ENCODE measurements at places on chromosomes 4 and X.

DNA sequence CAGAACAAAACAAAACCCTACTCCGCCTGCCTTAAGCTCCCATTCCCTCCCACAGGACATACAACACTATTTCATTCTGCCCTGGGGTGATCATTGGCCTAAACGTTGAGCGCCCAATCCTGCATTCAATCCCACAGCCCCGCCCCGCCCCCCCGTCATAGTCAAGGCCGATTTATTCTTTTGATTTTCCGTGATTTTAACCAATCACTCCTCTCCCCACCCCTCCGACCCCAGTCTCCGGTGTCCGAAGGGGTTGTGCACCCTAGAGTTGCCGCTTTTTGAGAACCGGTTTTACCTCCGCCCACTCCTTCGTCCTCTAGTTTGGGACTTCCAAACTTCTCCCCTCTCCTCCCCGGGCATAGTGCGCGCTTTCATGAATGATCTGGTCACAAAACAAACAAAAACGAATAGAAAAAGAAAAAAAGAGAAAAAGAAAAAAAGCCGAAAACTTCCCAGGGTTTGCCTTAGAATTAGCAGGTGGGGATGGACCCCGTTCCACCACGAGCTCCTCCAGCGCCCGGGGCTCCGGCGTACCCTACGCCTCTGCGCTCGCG, 446 bp upstream of the UBE2A start:
- peak; percentile 17 for DNase-seq

DNA sequence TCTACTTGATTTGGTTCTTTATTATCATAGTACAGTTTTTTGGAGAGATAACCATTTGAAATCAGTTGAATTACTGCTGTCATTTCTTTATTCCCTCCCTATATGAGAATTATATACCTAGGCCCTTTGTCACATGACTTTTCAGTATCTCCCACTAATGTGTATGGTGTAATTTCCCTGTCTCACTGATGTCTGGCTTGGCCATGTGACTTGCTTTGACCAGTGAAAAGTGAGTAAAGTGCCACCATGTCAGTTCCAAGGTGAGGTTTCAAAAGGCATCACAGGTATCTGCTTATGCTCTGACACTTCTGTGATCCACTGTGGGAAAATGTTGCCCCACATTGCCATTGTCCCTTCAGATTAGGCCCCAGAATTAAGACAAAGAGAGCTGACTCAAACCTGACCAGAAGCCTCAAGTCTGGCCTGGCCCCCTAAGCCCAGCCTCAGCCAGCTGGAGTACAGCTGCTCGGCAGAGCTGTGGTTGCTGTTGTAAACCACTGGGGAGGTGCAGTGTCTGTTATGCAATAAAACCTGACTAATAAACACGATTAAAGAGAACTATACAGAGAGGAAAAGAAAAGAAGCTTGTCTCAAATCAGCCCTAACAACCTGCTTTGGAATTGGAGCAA, 27.5 kb downstream of the SETD7 start:
- DNase-seq = peak; percentile 63

- no peak for DNase-seq
Measured at GRCh38 chr4:107902715-107903114, 28.6 kb upstream of the CYP2U1 start.

- DNase-seq = no peak
Measured at GRCh38 chr4:152164561-152164960, 371.3 kb downstream of the FBXW7 start.

GRCh38 chr4:18938343-18939099, 917.0 kb upstream of the LCORL start:
- no peak for DNase-seq

- no peak for DNase-seq
Measured at GRCh38 chrX:39202641-39203040, 401.4 kb downstream of the MID1IP1 start.

DNA sequence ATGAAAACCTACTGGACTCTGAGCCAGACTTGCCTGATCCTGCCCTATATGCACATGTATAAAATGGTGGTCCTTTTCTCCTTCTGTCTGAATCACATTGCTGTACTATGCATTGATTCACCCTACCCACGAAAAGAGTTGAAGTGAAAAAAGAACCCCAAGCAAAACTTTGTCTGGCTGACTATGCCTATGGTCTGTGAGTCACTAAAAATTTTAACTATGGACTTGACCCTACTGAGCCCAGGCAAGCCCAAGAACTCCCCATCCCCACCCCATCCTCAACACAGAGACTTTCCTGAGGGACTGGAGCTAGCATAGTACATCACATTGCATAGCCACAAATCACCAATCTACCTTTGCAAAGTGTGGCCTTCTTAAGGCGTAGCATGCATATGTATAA, 116.6 kb upstream of the TENM3 start:
- DNase-seq = peak; percentile 63

- DNase-seq = no peak
Measured at GRCh38 chr4:44017422-44017739, 431.2 kb downstream of the KCTD8 start.

GRCh38 chr4:152310257-152310656, 225.6 kb downstream of the FBXW7 start:
- DNase-seq = peak; percentile 79

GRCh38 chr4:136343340-136343739, 1189.0 kb downstream of the PCDH18 start:
- DNase-seq = no peak

DNA sequence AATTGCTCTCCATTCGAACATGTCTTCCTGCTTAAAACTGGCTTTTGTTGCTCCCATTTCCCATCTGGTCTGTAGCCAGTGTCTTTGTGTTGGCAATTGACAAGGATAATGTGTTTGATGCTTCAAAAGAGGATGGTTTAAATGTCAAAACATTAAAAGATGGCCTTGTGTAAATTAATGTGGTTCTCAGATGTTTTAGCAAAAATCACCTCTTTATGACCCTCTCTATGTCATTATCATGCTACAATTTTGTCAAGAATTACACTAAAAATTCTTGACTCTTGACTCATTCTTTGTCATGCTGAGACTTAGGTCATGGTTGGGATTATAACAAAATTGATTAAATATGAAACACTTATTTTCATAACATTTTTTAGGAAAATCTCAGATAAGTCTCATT, 47.4 kb downstream of the TMEM131L start:
- no peak for DNase-seq

- DNase-seq = no peak
Measured at GRCh38 chrX:4450177-4450576, 736.7 kb upstream of the PRKX start.

DNA sequence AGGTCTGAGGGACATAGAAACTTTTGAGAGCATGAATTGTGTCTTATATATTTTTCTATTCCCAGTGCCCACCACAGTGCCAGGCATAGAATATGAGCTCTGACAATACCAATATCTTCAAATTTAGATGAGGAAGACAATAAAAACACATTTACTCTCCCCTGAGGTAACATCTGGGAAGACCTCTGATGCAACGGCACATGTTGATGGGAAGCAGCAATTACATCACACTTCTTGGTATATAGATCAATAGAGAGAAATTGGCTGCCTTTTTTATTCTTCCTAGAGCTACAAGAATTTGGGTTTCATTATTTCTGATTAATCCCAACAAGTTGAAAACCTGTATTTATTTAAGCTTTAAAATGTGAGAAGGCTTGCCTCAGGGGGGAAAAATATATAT, 67.4 kb upstream of the SMAD1 start:
- no peak for DNase-seq

- DNase-seq = no peak
Measured at GRCh38 chr4:75950213-75950815, 9.5 kb upstream of the NAAA start.

DNA sequence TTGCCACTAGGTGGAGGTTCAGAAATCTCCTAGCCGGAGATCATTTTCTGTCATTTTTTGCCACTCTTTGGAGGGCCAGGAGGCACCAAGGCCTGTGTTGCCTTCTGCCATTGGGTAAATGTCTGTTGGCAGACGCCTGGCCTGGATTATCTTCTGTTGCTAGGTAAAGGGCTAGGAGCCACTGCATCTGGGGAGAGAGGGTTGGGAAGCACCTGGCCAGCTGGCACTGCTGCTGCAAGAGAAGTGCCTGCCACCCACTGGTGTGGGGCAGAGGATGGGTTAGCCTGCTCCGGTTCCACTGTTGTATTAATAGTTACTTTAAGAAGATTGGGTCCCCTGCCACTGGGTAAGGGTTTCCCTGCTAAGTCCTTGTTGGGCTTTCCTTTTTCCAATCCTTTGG, 58.1 kb downstream of the AWAT2 start:
- DNase-seq = no peak

DNA sequence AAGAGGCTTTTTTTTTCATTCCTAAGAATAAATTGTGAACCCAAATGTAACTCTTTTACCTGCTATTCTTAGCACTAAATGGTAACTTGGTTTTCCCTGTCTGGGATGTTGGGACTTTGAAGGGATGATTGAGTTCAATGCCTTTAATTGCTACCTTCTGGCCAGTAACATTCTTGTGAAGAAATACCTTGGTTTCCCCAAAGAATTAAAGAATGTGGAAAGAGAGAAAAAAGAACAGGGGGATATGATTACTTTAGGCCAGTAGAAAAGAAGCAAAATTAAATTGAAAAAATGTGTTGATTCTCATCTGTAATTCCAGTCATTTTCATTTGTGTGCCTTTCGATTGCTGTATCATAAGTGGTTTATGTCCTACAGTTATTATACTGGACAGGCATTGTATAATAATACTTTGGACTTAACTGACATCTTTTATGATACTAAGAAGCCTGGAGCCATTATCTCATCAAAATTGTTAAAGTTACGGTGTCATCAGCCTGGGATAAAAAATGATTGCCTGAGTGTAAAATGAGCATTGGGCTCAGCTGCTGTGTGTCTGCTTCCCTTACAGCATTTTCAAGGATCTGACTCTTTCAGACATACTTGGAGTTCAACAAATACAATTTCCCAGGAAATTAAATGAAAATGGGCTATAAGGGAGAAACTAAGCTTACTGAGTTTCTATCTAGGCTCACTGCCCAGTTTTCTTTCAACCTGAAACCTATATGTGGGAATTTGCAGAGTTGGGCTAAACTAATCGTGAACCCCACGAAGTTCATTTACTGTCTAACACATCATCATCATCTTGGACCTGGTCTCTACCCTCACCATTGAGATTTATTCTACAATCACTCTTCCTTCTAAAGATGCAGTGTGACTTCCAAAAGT, 146.3 kb downstream of the SHROOM3 start:
- peak; percentile 64 for DNase-seq

GRCh38 chrX:49184294-49185281, 1.6 kb downstream of the PRICKLE3 start:
- peak; percentile 91 for DNase-seq

GRCh38 chrX:131791608-131792355, 231.3 kb upstream of the STK26 start:
- no peak for DNase-seq

DNA sequence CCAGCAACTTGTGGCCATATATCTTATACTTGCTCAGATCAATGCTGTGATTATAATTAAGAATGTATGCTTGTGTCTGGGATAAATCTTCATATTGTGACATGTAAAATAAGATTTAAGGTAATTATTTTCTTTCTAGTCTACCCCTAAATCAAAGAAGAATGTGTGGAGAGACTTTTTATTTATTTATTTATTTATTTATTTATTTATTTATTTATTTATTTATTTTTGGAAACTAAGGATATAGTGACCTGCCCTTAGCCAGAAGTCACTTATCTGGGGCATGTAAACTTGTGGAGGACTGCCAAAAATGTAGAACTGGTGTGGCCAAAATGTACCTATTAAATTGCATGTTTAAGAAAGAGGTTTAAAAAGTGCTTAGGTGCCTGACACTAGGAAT, 144.3 kb downstream of the BEND2 start:
- DNase-seq = no peak

- DNase-seq = no peak
Measured at GRCh38 chr4:25358515-25359275, 18.4 kb upstream of the ANAPC4 start.

DNA sequence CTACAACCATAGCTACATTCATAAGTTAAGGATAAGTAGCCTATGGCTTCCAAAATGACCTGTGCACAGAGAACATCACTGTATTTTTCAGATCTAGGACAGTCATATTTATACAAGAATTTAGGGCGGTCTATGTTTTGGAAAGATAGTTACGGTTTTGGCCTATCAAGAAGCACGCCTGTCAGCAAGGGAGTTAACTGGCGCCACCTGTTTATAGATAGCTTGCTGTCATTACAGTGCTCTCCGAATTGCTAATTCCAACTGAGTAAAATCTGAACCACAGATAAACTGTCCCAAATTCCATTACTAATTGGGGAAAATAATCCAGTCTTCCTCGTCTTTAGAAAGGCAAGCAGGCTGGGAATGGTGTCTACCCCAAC, 646 bp downstream of the ABCB7 start:
- peak; percentile 6 for DNase-seq

- peak; percentile 15 for DNase-seq
Measured at GRCh38 chr4:4386736-4387392, at the start of gene NSG1. Gene NSG1 (plus strand): TSS chr4:4387102. CDS start chr4:4387630, 528 bp downstream.

DNA sequence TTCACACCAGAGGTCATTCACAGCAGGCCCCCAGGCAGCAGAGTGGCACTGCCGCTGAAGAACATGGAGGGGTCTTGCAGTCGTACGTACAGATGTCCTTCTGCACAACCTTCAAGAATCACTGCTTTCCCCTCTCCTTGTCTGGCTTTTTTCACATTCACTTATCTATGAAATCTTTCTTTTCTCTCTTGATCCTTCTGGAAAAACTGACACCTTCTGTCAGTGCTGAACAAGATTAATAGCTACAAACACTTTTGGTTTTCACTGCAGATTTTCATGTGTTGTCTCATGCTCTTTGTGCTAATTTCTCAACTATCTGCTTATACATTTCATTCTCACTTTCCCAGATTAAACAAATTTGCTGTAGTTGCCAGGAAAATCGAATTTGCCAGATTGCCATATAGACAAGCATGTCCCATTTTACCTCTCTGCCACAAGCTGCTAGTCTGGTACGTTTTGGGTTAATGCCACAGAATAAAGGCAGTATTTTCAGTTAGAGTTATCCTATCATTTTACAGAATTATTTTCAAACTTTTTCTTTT, 83.1 kb downstream of the RPS3A start:
- DNase-seq = no peak

DNA sequence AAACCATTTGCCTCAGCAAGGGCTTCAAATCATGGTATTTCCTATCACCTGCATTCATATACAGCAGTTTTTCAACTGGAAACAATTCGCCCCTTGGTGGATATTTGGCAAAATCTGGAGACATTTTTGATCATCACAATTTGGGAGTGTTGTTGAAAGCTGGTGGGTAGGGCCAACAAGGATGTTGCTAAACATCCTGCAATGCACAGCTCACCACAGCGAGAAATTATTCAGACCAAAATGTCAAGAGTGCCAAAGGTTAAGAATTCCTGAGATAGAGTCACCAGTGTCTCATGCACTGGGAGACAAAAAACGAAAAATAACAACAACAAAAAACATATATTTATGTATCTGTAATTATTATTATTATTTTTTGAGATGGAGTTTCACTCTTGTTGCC, 435.2 kb upstream of the CTSO start:
- peak; percentile 36 for DNase-seq

- no peak for DNase-seq
Measured at GRCh38 chrX:18895189-18895951, 88.5 kb downstream of the PHKA2 start.

- DNase-seq = no peak
Measured at GRCh38 chr4:184823014-184823413, 2.8 kb downstream of the ACSL1 start.

- no peak for DNase-seq
Measured at GRCh38 chr4:91222014-91222413, 1081.8 kb upstream of the GRID2 start.

Data from fibroblast of skin of right biceps (primary cell).